ENCODE measurements at places on chromosomes 5 and 9.

DNA sequence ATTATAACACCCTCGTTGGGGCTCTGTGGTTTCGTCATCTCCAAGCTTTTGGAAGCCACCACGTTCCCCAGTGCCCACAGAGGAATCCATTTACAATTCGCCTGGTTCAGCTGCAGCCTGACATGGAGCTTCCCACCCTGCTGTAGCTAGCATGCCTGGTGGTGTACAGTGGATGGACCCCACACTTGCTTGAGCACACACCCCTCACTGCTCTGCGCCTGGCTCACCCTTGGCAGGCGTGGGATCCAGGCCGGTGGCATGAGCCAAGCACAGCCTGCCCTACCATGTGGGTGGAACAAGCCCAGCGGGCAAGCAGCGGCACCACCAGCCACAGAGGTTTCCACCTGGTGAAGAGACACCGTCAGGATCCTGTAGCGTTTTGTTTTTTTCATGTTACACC is 1045.7 kb upstream of the CDH9 start:
- DNase-seq: no peak

GRCh38 chr9:78004478-78005229 is 27.0 kb downstream of the GNAQ start:
- DNase-seq: no peak

- DNase-seq: no peak
Observed at GRCh38 chr5:140791089-140791488, 3.6 kb upstream of the PCDHA2 start.

DNA sequence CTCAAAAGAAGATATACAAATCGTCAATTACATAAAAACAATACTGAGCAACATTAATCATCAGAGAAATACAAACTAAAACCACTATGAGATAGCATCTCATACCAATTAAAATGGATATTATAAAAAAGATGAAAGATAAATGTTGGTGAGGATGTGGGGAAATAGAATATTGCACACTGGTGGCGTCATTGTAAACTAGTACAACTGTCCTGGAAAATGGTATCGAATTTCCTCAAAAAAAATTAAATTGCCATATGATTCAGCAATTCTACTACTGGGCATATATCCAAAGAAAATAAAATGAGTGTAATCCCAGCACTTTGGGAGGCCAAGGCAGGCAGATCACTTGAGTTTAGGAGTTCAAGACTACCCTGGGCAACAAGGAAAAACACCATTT is 326.0 kb upstream of the FTMT start:
- no peak for DNase-seq

GRCh38 chr5:30849931-30850710 is 343.4 kb upstream of the CDH6 start:
- DNase-seq: no peak

- no peak for DNase-seq
Observed at GRCh38 chr5:17405976-17406375, 92.1 kb upstream of the TAF11L2 start.

- DNase-seq: peak; percentile 71
Observed at GRCh38 chr9:2053883-2054845, 39.0 kb downstream of the SMARCA2 start.

- DNase-seq: no peak
Observed at GRCh38 chr5:39191216-39191615, 28.1 kb downstream of the FYB1 start.

DNA sequence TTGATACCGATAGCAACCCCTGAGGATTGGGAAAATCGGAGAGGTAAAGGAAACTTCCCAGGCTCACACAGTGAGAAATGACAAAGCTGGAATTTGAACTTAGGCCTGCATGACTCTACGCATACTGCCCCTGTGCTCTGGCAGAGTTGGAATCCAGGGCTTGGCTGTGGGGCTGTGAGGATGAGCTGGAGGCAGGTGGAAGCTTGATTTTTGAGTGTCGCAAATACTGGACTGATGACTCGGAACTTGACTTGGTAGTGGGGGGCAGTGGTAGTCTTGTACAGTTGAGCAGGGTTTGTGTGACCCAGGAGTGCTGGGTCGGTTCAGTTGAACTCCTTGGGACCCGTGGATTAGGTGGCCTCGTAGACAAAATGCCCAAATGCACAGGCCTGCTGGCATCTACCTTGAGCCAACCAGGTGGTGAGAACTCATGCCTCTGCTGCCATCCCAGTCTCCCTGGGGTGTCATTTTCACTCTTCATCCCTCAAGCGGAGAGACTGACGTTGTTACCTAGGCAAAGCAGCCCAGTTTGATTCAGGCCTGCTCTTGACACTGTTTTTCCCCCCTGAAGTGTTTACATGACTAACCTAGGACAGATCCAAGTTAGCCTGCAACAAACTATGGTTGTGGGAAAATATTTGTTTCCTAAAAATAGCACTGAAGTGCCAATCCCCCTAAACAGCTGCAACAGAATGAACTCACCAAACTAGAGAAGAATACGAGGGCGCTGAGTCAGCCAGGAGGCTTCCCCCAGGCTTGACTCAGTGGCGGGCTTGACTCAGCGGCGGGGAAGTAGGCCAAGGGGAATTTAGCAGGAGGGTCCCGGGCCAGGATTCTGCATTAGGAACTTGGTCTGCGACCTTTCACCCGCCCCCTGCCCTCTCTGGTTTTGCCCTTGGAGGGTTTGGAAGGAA is 45.7 kb upstream of the ORM1 start:
- peak; percentile 54 for DNase-seq

DNA sequence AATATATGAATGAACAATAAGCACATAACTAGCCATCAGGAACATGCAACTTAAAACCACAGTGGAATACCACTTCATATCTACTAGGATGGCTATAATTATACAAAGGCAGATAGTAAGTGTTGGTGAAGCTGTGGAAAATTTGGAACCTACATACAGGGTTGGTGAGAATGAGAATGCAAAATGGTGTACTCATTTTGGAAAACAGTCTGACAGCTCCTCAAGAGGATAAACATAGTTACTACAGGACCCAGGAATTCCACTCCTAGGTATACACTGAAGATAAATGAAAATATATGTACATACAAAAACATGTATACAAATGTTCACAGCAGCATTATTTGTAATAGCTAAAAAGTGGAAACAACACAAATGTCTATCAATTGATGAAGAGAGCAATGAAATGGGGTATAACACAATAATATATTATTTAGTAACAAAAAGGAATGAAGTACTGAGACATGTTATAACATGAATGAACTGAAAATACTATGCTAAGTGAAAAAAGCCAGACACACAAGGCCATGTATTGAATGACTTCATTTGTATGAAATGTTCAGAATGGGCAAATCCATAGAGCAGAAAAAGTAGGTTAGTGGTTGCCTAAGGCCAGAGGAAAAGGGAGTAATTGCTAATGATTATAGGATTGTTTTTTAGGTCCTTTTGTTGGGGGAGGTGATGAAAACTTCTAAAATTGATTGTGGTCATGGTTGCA is 31.2 kb upstream of the CDK5RAP2 start:
- no peak for DNase-seq

DNA sequence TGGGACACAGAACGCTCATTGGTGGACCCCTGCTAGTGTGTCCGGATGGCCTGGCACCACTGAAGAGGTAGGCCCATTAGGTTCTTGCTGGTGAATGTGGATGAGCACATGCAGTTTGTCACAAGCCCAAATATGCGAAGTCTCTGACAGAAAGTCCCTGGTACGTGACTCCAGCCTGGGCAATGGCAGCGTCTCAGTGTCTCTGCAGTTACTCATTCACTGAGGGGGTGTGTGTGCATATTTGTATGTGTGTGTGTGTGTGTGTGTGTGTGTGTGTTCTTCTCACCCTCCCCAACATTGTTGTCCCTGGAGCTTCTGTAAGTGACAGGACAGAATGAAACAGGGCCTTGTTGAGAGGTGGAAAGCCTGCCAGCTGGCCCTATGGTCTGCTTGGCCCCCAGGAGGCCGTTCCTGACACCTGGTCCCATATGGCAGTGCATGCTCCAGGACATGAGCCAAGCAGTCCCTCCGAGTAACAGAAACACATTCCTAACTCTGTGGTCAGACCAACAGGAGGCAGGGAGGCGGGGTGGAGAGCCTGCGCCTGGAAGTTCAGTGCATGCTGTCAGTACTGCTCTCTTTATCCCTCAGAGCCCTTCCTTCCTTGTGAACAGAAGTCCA is 169.9 kb downstream of the SLC28A3 start:
- DNase-seq: peak; percentile 84

GRCh38 chr9:81573415-81574321 is 115.7 kb downstream of the TLE1 start:
- no peak for DNase-seq

- no peak for DNase-seq
Observed at GRCh38 chr9:75649060-75649459, 241.4 kb upstream of the PCSK5 start.

DNA sequence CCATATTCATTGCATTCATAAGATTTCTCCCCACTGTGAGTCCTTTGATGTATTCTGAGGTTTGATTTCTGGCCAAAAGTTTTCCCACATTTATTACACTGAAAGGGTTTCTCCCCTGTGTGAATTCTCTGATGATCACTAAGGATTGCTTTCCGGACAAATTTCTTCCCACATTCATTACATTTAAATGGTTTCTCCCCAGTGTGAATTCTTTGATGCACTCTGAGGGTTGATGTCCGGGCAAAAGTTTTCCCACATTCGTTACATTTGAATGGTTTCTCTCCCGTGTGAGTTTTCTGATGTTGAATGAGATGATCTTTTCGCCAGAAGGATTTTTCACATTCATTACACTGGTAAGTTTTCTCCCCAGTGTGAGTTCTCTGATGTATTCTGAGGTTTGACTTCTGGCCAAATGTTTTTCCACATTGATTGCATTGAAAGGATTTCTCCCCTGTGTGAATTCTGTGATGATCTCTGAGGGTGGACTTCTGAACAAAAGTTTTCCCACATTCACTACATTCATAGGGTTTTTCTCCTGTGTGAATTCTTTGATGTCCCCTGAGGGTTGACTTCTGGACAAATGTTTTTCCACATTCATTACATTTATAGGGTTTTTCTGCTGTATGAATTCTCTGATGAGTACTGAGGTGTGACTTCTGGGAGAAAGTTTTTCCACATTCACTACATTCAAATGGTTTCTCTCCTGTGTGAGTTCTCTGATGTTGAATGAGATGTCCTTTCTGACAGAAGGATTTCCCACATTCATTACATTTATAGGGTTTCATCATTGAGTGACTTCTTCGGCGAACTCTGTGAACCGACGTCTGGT is 18.8 kb downstream of the ZNF510 start:
- no peak for DNase-seq

DNA sequence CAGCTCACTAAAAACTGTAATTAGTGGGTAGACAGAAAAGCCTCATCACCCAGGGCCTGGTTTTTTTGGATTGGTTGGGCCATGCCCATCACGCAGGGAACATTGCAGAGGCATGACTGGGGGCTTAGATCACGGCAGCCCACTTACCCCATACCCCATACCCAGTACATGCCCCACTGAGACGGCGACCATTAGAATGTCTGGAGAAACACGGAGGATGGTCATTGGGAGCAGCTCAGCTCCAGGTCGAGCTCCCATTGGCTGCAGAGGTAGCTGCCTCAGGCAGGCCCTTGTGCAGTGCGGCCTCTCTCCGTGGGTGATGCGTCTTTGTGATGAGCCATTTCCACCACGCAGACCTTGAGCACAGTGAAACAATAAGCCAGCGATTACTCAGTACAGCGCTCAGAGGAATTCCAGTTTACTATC is 204.0 kb downstream of the GADD45G start:
- peak; percentile 51 for DNase-seq

DNA sequence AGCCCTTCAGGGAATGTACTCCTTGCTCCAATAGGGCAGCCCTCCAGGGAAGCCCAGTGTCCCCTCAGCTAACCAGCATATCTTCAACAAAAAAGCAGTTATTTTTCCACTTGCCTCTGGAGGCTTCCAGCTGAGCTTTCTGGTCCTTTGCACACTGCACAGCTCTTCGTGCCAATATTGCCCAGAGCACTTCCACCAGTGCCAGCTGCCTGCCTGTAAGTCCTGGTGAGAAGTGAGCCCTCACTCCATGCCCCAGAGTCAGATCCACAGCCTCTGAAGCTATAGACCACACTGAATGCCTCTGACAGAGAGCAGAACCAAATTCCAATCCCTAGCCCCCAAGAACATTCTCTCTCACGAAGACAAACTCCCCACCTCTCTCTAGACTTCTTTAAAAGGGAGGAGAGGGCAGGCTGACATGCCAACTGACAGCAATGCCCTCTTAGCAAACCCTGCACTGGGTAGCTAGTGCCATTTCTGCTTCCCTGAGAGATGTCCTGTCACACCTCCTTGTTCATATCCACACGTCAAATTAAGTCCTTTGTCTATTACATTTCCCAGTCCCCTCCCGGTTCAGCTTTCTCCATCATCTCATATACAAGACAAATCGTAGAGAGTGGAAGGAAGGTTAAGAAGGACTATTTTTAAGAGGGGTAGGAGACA is 12.7 kb upstream of the HEXB start:
- no peak for DNase-seq

DNA sequence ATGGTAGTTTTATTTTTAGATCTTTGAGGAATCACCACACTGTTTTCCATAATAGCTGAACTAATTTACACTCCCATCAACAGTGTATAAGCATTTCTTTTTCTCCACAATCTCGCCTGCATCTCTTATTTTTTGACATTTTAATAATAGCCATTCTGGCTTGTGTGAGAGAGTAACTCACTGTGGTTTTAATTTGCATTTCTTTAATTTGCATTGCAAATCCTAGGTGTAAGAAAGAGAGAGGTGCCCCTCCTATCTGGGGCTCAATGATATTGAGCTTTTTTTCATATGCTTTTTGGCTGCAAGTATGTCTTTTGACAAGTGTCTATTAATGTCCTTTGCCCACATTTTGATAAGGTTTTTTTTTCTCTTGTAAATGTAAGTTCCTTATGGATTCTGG is 106.3 kb upstream of the SLC27A6 start:
- no peak for DNase-seq

DNA sequence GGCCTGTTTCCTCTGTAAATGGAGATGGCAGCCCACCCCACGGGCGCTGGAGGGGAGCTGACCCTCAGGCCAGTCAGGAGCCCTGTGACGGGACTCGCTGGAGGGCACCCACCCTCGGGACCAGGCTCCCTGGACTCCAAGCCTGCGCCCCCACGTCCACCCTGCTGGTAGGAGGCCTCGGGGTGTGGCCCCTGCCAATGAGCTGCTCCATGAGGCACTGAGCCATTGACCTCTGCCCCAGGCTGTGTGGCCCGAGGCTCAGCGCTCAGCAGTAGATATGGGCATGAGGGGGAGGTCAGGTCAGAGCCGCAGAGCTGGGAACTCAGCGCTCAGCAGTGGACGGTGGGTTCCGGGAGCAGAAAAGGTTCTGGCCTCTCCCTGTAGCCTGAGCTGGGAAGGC is 52.3 kb upstream of the EGFL7 start:
- no peak for DNase-seq

- no peak for DNase-seq
Observed at GRCh38 chr5:178237431-178238312, 5.1 kb upstream of the PHYKPL start.

GRCh38 chr9:131677444-131678180 is 62.3 kb downstream of the RAPGEF1 start:
- no peak for DNase-seq

- no peak for DNase-seq
Observed at GRCh38 chr9:70340572-70340971, 73.9 kb downstream of the KLF9 start.

Data from tibial artery (tissue), 4 donors.